Lung microvascular endothelial cell (primary cell): ENCODE measurements at places on chromosomes 6 and 20. TPM values are rescaled to one million over a fixed set of nuclear protein-coding genes. Genes with fewer than 3 reads are reported as not detected.

The HRH3 gene
- not detected in 2 replicates for total RNA-seq

DNA sequence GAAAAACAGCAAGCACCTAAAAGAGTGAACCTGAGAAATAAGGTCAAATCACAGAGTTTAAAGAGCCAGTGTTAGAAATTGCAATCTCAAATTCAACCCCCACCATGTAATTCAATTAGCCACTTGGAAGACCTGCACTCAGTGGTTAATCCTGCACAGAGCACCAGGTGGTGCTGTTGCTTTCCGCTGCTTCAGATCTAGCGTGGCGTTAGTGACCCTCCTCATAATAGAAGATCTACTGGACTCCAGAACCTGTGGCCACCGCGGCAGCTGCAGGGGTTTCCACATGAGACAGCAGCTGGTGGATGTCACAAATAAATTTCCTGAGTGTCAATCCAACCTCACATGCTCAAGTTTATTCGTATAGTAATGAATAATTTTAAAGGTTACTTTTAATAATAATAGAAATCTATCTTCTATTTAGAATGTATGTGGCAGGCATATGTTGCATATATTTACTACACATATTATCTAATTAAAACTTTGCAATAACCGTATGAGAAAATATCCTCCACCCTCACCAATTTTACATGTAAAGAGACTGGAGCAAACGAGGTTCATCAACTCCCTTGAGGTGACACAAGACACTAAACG lies 84.4 kb downstream of the SYNE1 start:
- peak; percentile 90 for DNase-seq

The C20orf141 gene
- not detected in 2 replicates for total RNA-seq

DNA sequence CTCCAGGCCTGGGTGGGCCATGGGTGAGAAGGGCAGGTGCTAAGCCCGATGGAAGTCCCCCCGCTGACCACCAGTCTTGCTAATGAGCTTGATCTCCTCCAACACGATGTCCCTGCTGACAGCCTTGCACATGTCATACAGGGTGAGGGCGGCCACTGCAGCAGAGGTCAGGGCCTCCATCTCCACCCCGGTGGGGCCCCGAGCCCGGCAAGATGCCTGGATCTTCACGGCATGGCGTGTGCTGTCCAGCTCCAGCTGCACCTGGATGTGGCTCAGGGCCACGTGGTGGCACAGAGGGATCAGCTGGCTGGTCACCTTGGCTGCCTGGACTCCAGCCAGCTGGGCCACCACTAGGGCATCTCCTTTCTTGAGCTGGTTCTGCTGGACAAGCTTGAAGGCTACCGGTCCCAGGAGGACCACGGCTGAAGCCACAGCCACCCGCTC lies 27.9 kb downstream of the MOCS1 start:
- DNase-seq: no peak

GRCh38 chr6:117034547-117034946 lies 157.5 kb downstream of the RFX6 start:
- DNase-seq: no peak

The SLC17A1 gene
- total RNA-seq: not detected in 2 replicates

DNA sequence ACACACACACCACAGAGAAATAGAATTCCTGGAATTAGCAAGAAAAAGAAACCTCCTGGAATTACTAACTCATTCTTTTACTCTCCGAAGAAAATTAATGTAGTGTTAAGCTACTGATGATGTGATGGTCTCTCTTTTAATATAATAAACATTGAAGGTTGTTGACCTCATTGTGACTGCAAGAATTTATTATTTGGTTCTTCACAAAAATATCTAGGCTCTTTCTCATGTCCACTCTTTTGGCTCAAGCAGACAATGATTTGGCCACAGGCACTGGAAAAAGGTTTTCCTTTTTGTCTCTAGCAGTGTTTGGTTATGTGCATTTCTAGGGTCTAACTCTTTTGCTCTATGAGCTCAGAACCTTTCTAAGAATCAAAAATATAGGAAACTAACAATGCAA lies 811.9 kb downstream of the TENT5A start:
- no peak for DNase-seq

GRCh38 chr6:140193269-140193668 lies 818.8 kb upstream of the CITED2 start:
- peak; percentile 7 for DNase-seq

DNA sequence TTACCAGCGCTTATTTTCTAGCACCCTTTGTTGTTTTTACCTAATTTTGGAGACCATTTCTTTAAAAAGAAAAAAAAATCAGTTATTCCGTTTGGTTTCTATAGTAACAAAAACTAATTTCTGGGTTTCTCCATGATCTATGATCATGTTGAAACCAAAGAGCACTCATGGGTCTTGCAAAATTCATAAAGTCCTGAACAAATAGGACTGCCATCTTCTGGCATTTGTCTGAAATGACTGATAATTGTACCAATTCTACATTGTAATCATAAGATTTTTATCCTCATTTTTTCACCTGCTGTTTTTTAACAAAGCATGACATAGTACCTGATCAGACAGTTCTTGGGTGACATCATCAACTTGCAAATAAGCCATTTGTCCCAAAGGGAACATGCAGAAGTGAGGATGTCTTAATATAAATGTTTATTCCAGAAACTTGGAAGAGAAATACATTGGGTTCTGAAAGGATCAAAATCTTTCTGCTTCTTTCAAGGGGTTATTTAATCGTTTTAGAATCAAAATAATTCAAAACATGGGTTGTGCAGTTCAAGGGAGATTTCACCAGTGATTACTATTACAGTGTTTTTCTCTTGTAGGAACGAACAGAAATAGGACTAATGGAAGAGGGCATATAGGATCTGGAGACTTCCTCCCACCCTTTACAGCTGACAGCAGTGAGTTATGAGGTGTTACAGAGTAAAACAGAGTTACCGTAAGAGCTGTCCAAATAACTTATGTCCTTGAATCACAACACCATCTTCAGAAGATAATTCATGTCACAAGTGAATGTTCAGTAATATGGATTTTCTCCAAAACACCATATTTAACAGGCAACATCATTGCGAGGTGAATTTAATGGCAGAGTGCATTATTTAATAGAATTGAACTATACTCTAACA lies 87.1 kb upstream of the GJE1 start:
- peak; percentile 43 for DNase-seq

- peak; percentile 73 for DNase-seq
Observed at GRCh38 chr6:163404825-163405265, 9.7 kb upstream of the QKI start.

GRCh38 chr6:163176097-163176496 lies 238.4 kb upstream of the QKI start:
- DNase-seq: no peak

The TNXB gene
- total RNA-seq: 0.44 and 4.2 TPM in 2 replicates

DNA sequence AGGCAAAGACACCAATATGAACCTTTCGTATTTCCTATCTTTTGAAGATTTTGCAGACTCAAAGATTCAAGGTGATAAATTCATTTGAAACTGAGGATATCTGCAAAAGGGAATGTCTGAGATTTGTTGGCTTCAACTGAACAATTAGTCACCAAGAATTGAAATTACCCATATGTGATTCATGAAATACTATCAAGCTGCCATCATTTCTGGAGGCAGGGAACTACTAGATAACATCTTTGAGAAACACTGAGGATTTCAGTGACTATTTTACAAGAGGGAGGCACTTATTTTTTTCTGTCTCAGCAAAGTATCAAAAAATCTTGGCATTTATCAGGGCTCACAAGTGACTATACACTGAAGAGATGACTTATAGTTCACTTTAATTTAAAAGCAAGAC lies 39.8 kb upstream of the MMS22L start:
- DNase-seq: no peak

DNA sequence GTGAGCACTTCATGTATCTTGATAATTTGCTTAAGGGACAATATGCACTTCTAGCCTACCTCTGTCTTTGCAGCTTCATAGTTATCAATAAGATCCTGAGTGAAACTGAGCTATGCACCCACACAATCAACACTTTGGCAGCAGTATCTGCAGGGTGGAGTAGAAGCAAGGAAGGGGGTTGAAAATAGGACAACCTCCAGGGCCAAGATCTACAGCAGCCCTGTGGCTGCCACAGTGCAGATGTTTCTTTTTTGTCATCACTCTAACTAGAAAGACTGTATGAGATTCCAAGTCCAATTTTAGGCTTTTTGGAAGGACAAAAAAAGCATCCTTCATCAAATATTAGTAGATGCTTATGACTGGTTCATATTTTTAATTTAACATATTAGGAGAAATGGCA lies 336.1 kb upstream of the CITED2 start:
- DNase-seq: no peak

DNA sequence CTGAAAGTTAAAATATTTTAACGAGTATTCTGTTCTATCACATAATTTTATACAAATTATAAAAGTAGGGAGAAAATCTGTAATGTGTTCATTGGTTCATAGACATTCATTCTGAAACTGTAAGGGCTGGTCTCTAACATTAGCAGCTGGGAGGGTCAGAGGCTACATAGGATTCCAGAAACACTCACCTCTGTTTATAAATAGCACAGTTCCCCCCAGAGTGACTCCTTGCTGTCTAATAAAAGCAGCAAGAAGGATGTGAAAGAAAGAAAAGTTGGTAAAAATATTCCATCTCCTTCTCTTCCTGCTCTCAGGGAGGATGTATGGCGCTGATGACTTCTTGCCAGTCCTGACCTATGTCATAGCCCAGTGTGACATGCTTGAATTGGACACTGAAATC lies 25.3 kb upstream of the NAA20 start:
- no peak for DNase-seq

- no peak for DNase-seq
Observed at GRCh38 chr6:148932731-148933130, 185.9 kb downstream of the UST start.

DNA sequence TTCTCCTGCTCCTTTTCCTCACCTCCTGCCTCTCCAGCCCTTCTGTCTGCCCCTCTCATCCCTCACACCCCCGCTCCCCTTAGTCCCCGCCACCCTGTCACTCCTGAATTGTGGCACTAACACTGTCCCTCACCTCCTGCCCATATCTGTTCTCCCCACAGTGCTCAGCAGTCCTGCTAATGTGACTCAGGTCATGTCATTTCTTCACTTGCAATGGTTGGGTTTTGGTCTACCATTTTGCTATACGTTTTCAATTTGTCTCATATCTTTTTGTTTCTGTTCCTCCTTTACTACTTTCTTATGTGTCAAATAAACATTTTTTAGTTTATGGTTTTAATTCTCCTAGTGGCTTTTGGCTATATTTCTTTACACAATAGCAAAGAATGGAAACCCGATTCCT lies 1.3 kb upstream of the HLA-B start:
- no peak for DNase-seq

DNA sequence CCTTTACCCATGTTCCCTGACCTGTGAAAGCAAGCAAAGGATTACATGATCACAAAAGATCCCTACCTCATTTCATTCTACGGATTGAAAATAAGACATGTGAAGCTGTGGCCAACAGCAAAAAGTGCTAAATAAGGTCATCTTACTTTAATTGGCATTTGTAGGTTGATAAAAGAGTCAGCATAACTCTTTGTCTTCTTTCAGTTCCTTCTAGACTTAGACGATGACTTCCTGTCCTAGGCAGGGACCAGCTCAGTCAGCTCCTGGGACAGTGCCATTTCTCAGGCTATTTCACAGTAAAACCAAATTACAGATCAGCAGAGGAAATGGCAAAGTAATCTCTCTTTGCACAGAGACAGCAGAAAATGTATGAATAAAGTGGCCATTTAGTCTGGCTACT lies 480.7 kb downstream of the RFPL4B start:
- DNase-seq: peak; percentile 70

DNA sequence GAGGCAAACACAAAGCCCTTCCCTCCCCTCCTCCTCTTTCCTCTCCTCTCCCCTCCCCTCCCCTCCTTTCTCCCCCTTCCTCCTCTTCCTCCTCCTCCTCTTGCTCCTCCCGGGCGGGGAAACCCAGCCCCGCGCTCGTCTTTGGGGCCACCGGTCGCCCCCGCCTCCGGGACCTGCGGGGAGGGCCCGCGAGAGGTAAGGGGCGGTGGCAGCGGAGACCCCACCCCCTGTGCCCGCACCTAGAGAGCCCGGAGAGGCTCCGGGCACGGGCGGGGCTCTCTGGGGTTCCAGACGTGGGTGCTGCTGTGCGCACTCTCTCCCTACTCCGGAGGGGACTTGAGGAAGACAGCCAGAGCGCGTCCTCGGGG lies at the start of gene RIN2:
TSS of gene RIN2 (plus strand) at position 126 of the 368 bp plus-strand sequence. CDS start 131,344 bp downstream, outside the sequence.
- no peak for DNase-seq

GRCh38 chr20:43444107-43444506 lies 13.6 kb upstream of the SRSF6 start:
- DNase-seq: no peak

DNA sequence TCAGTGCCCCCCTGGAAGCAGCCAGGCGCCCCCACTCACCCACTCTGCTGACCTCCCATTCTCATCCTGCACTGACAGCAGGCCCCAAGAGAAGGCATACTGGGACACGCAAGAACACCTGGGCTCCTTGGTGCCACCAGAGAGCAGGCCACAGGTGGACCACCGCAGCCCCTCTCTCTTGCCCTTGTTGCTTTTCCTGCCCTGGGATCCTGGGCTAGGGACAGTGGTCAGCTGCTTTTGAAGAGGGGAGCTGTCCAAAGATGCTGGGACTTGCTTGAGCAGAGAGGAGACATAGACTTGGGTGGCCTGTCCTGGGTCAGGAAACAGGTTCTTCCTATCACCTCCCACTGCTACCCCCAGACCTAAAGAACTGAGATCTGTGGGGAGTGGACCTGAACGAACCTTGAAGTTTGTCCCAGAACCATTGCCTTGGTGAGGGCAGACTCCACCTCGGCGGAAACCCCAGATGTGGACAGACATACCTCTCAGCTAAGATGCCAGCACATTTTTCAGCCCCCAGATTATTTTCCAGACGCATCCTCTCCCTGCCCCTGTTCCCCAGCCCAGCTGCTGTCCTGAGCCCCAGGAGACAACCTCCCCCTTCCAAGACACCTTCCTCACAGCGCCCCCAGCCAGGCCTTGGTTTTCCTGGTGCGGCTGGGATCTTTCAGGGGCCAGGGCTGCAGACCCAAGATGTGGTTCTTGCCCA lies 1.1 kb downstream of the GLP1R start:
- DNase-seq: no peak

DNA sequence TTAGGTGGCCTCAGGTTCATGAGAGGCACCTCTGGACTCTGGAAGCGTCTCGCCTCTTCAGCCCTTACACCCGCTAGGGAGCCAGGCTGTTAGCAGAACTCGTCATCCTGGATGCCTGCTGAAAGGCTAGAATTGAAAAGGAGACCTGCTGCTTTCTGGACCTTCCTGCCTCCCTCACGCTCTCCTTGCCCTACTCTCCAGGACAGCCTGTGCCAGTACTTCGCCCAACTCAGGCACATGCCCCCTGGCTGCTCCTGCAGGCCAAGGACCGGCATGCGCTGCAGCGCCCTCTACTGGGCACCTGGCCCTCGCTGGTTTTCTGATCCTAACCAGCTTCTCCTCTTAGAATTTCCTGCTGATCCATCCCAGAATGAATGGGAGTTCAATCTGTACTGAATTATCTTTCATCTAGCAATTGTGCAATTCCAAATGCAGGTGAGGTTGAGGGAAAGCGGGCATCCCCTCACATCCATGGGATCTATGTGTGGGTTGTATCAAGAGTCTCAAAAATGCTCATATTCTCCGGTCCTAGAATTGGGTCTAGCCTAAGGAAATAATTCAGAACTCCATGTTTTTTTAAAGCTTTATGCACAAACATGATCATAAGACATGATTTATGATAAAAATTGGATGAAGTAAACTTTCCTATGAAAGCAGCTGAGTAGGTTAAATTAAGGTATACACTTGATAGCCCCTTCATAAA lies 78.0 kb downstream of the PTPN1 start:
- peak; percentile 67 for DNase-seq

- no peak for DNase-seq
Observed at GRCh38 chr6:137880746-137881521, 13.9 kb downstream of the TNFAIP3 start.

The C6orf15 gene
- not detected in 2 replicates for total RNA-seq

- no peak for DNase-seq
Observed at GRCh38 chr6:36691011-36691410, 6.6 kb upstream of the RAB44 start.
